ENCODE measurements at places on chromosomes 7 and 10. TPM values are rescaled to one million over a fixed set of nuclear protein-coding genes. Genes with fewer than 3 reads are reported as not detected.

- no peak overlapping the region for H3K4me3 ChIP-seq
- H3K27ac ChIP-seq, result no peak overlapping the region
- no peaks in the 10 kb centered on the region for H3K27me3 ChIP-seq
- no peaks in the 10 kb centered on the region for H3K4me1 ChIP-seq
- no peak for DNase-seq
- no peaks in the 10 kb centered on the region for H3K36me3 ChIP-seq
Measured at GRCh38 chr10:118903251-118903650, 126.3 kb upstream of the NANOS1 start.

GRCh38 chr7:2355705-2356008 lies 1.0 kb downstream of the EIF3B start:
- H3K36me3 ChIP-seq, result no peaks in the 10 kb centered on the region
- no peaks in the 10 kb centered on the region for H3K27me3 ChIP-seq
- H3K4me1 ChIP-seq, result peaks cover 37% of the 10 kb centered on the region
- no peak for DNase-seq
- H3K4me3 ChIP-seq, result peak overlapping the region; percentile 98
- peak overlapping the region; percentile 100 for H3K27ac ChIP-seq

DNA sequence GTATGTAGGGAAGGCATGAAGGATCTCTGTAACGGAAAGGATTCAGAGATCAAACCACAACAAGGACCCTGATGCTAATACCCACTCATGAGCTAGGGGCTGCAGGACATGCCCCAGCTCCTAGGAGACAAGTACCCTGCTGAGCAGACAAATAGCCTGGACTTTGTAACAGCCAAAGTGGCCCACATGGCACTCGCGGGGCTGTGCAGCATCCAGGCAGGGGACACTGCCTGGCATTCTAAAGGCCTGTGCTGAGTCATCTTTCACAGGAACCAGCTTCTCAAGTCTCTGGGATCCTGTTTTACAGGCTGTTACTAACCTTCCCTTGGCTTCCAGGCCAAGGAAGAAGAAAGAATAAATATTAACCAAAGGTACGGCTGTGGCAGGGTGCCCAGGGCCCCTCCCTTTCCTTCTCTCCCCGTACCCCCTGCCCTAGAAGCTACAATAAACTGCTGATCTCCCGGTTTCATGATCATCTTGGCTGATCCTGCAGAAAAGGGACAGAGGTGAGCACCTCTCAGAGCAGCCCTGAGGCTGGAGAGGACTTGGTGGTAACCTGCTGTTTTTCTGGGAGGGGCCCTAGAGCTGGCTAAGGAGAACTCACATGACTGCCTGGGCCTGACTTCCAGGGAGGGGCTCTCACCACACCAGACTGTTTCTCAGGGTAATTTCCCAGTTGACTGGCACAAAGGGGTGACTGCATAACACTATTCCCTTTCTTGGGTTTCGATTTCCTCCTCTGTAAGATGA lies 4.2 kb upstream of the RPEL1 start:
- DNase-seq, result no peak
- no peaks in the 10 kb centered on the region for H3K27me3 ChIP-seq
- no peaks in the 10 kb centered on the region for H3K36me3 ChIP-seq
- H3K4me3 ChIP-seq, result no peak overlapping the region

GRCh38 chr7:36084485-36085091 lies 68.5 kb upstream of the EEPD1 start:
- H3K4me1 ChIP-seq, result no peaks in the 10 kb centered on the region
- H3K27me3 ChIP-seq, result no peaks in the 10 kb centered on the region
- DNase-seq, result peak; percentile 55

DNA sequence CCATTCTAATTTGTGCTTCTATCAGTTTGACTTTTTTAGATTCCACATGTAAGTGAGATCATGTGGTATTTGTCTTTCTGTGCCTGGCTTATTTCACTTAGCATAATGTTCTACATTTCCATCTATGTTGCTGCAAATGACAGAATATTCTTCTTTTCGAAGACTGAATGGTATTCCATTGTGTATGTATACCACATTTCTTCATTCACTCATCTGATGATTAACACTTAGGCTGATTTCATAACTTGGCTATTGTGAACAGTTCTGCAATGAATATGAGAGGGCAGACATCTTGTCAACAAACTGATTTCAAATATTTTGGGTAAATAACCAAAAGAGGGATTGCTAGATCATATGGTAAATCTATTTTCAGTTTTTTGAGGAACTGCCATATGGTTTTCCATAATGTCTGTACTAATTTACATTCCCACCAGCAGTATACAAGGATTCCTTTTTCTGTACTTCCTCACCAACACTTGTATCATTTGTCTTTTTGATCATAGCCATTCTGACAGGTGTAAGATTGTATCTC lies 52.9 kb downstream of the ZNF22 start:
- DNase-seq, result no peak
- no peaks in the 10 kb centered on the region for H3K4me1 ChIP-seq
- H3K4me3 ChIP-seq, result no peak overlapping the region

DNA sequence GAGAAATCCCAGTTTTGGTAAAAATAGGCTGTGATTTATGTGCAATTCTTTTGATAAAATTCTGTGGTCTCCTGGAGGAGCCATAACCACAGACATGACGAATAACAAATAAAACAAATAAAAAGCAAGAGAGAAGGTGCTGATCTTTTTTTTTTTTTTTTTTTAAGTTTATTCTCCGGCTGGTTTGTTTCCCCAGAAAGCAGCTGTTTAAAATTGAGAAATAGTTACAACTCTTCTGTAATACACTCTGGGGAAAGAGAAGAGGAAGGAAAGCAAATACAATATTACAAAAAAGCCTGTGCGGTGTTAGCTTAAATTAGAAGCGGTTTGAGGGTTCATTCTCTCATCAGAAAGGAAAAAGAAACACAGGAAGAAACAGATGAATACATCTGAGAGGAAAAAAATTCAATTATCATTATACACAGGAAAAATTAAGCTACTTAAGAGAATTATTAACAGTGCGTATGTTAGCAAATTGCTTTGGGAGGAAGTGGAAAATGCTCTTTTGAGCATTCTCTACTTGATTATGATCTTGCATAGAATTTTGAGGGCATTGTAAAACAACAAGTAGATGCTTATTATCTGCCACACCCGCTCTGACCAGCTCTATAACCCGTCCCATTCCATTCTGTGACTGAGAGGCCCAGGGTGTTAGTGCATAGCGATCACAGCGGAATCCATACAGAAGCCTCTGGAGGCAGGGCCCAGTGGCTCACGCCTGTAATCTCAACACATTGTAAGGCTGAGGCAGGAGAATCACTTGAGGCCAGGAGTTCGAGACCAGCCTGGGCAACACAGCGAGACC lies 40.6 kb upstream of the WAC start:
- no peaks in the 10 kb centered on the region for H3K27me3 ChIP-seq
- no peaks in the 10 kb centered on the region for H3K4me1 ChIP-seq
- no peak for DNase-seq
- H3K27ac ChIP-seq, result no peak overlapping the region
- H3K36me3 ChIP-seq, result no peaks in the 10 kb centered on the region

DNA sequence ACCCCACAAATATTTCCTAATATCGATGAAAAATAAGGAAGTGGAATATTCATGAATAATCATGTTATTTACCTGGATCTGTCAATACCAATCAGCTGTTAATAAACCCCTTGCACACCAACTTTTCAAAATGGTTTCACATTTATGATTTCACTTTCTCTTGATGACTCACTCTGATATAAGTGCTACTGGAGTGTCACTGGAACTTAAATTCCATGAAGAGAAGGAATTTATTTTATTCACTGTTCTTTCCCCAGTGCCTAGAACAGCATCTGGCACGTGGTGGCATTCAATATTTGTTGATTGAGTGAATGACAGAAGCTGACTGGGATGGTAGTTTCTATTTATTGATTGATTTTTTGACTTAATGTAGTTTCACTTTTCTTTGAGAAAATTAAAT lies 3.5 kb upstream of the ENO4 start:
- no peaks in the 10 kb centered on the region for H3K36me3 ChIP-seq
- no peak overlapping the region for H3K27ac ChIP-seq
- H3K27me3 ChIP-seq, result no peaks in the 10 kb centered on the region
- H3K4me1 ChIP-seq, result peaks cover 12% of the 10 kb centered on the region

GRCh38 chr10:3455385-3456334 lies 283.1 kb upstream of the PITRM1 start:
- H3K36me3 ChIP-seq, result no peaks in the 10 kb centered on the region
- H3K27ac ChIP-seq, result no peak overlapping the region
- DNase-seq, result no peak
- H3K27me3 ChIP-seq, result no peaks in the 10 kb centered on the region

DNA sequence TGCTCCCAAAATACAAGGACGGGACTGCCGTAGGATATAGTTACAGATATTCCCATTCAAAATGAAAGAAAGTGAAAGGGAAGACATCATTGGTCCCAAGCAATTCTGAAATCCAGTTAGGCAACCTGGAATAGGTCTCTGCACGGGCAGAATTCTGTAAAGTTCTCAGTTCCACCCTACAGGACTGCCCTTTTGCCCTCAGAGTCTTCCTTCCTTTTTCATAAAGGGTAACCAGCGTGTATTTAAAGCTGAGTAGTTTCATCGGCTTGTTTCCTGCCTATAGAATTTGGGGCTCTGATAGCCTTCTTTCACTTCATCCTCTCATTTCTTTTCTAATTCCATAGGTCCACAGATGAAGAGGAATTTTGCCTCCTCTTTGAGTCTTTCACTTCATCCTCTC lies 20.0 kb downstream of the COPG2 start:
- no peaks in the 10 kb centered on the region for H3K4me1 ChIP-seq
- H3K27me3 ChIP-seq, result no peaks in the 10 kb centered on the region
- no peak overlapping the region for H3K27ac ChIP-seq
- no peak overlapping the region for H3K4me3 ChIP-seq

GRCh38 chr7:137871170-137871915 lies 24.6 kb upstream of the DGKI start:
- no peaks in the 10 kb centered on the region for H3K36me3 ChIP-seq
- no peak overlapping the region for H3K27ac ChIP-seq
- H3K4me3 ChIP-seq, result no peak overlapping the region

DNA sequence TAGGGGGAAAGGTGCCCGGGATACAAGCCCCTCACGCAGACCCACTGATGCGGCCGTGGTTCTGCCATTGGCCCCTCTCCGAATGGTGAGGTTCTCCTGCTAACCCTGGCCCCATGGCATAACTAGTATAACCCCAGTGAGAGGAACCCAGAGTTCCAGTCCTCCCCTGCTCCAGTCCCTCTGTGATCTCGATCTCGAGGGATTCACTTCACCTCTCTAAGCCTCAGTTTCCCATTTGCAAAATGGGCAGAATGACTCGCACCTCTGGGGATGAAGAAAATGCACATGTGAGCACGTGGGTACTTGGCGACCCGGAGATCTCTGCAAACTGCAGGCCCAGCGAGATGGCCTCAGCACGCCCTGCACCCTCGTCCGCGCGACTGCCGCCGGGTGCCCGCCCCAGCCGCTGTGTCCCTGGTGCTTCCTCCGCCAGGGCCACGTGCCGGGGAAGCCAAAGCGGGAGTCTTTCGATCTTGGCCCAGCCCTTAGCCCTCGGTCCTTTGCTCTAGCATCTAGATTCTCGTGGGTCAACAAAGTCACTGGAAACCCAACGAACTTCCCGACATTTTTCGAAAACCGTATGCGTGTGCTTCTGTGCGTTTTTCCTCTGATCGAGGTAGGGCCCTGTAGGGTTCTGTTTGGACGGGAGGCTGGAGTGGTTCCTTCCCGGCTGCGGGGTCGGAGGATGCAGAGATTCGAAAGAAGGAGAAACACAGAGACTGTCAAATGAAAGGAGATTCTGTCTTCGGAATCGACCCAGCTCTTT lies 169.8 kb downstream of the UBE2H start:
- no peak overlapping the region for H3K27ac ChIP-seq
- peaks cover 10% of the 10 kb centered on the region for H3K27me3 ChIP-seq
- DNase-seq, result no peak

DNA sequence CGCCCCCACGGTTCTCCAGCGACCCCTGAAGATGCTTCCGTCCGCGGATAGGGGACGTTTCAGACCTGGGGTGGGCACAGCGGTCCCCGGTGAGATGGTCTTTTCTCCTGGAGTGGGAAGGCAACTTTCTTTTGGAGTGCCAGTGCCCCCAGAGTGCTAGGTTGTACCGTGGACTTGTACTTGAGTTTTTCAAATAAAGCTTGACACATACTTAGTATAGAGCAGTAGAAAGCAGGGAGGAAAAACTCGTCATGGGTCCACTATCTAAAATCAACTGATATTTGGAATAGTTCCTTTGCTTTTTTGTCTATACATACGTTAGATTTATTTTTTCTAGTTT lies 28.4 kb downstream of the RBM20 start:
- no peaks in the 10 kb centered on the region for H3K27me3 ChIP-seq
- H3K4me1 ChIP-seq, result no peaks in the 10 kb centered on the region
- H3K36me3 ChIP-seq, result no peaks in the 10 kb centered on the region
- H3K27ac ChIP-seq, result peak overlapping the region; percentile 76
- H3K4me3 ChIP-seq, result peak overlapping the region; percentile 60
- no peak for DNase-seq

- H3K4me1 ChIP-seq, result no peaks in the 10 kb centered on the region
- H3K36me3 ChIP-seq, result no peaks in the 10 kb centered on the region
- H3K27ac ChIP-seq, result no peak overlapping the region
- no peak for DNase-seq
- H3K4me3 ChIP-seq, result no peak overlapping the region
Measured at GRCh38 chr7:39312254-39312989, 253.8 kb upstream of the YAE1 start.

DNA sequence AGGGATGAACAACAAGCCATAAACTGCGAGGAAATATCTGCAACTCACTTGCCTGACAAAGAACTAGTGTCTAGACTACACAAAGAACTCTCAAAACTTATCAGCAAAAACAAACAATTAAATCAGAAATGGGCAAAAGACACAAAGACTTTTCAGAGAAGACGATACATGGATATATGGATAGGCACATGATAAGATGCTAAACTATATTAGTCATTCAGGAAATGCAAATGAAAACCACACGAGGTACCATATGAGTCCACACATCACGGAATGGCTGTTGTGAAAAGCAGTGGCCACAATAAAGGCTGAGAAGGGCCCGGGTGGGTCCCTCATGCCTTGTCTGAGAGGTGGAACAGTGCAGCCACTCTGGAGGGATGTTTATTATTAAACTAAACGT lies 267.8 kb downstream of the WDR37 start:
- H3K4me3 ChIP-seq, result no peak overlapping the region
- H3K27me3 ChIP-seq, result no peaks in the 10 kb centered on the region
- no peak for DNase-seq
- no peaks in the 10 kb centered on the region for H3K36me3 ChIP-seq
- H3K4me1 ChIP-seq, result no peaks in the 10 kb centered on the region

GRCh38 chr10:76285012-76285411 lies 853.6 kb downstream of the LRMDA start:
- H3K27ac ChIP-seq, result no peak overlapping the region
- H3K27me3 ChIP-seq, result no peaks in the 10 kb centered on the region
- H3K4me3 ChIP-seq, result no peak overlapping the region
- H3K36me3 ChIP-seq, result no peaks in the 10 kb centered on the region

GRCh38 chr10:80365510-80365909 lies 8.9 kb downstream of the DYDC2 start:
- H3K27ac ChIP-seq, result no peak overlapping the region
- DNase-seq, result no peak
- H3K36me3 ChIP-seq, result no peaks in the 10 kb centered on the region

Gene PNLIPRP1
- not detected for total RNA-seq

Gene NRBF2
- 20.0 TPM for total RNA-seq

Gene P4HA1
- total RNA-seq, result 19.0 TPM

Gene AKR1D1
- total RNA-seq, result 0.87 TPM

Measured in testis (tissue), 5 donors.